ENCODE measurements at places on chromosomes 6 and 20. TPM values are rescaled to one million over a fixed set of nuclear protein-coding genes. Genes with fewer than 3 reads are reported as not detected.

Gene TINAG
- total RNA-seq: not detected

Gene BLOC1S5
- total RNA-seq: 12.0 TPM

Gene SS18L1
- 28.1 TPM for total RNA-seq

Gene POM121L2
- not detected for total RNA-seq

Gene FLRT3
- total RNA-seq: 1.5 TPM

Gene OOEP
- total RNA-seq: not detected

Gene FAM110A
- 26.4 TPM for total RNA-seq

GRCh38 chr20:38135651-38136420 lies 29.2 kb downstream of the TGM2 start:
- peaks cover 25% of the 10 kb centered on the region for H3K4me1 ChIP-seq
- H3K36me3 ChIP-seq: no peaks in the 10 kb centered on the region
- H3K4me3 ChIP-seq: no peak overlapping the region
- DNase-seq: no peak
- H3K27ac ChIP-seq: no peak overlapping the region

DNA sequence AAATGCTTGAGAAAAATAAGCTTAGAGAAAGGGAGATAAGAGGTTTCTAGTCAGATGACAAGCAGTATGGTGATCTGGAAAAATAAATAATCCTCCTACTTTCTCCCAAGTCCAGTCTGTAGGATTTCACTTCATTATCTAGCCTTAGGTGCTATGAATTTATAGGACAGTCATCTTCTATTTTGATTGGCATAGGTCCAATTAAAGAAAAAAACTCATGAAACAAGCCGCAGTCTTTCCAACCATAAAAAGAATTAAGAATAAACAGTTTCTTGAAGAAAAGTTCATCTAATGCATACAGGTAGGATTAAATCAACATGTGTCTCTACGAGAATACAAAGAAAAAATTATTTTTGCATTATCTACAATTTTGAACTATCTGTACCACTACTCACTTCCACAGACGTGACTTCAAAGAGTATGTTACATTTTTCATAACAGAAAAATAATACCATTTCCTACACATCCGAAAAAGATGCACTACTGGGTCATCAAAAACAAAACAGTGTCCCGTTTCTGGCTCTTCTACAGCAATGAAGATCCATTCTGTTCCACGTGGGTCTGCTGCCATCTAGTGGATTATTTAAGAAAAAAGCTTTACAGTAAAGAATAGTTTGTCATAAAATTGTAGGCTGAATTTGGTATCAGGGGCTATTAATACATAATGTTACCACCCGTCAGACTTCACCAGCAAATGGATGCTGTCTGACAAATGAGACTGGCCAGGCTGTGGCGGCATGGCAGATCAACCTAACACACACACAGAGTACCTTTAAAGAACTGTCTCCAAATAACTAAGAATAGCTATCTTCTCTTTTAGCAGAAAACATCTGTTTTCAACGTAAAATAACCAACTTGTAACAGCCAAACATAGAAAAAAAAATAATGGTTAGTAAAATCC lies 28.9 kb downstream of the STX7 start:
- no peaks in the 10 kb centered on the region for H3K4me1 ChIP-seq
- no peaks in the 10 kb centered on the region for H3K36me3 ChIP-seq
- peak; percentile 47 for DNase-seq
- H3K4me3 ChIP-seq: no peak overlapping the region

DNA sequence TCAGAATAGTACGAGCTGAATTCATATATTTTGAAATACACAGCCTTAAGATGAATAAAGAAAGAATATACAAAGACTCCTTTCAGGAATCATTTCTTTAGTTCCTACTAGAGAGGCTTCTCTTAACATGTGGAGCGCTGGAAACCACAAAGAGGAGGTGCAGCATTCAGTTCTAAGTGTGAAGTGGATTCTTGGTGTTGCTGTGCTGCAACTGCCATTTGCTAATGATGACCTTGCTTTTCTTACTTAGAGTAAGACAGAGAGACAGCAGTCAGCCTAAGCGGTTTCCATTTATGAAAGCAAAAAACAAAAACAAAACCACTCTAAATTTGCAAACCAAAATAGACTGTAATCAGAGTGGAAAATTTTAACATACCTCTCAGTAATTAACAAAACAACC lies 629.0 kb downstream of the EPHA7 start:
- no peaks in the 10 kb centered on the region for H3K4me1 ChIP-seq
- no peak overlapping the region for H3K4me3 ChIP-seq
- no peak for DNase-seq
- H3K36me3 ChIP-seq: no peaks in the 10 kb centered on the region
- no peak overlapping the region for H3K27ac ChIP-seq
- no peaks in the 10 kb centered on the region for H3K27me3 ChIP-seq

GRCh38 chr6:41658636-41659035 lies 20.4 kb downstream of the MDFI start:
- H3K4me3 ChIP-seq: no peak overlapping the region
- no peak for DNase-seq
- no peaks in the 10 kb centered on the region for H3K4me1 ChIP-seq
- peaks cover 7% of the 10 kb centered on the region for H3K27me3 ChIP-seq

DNA sequence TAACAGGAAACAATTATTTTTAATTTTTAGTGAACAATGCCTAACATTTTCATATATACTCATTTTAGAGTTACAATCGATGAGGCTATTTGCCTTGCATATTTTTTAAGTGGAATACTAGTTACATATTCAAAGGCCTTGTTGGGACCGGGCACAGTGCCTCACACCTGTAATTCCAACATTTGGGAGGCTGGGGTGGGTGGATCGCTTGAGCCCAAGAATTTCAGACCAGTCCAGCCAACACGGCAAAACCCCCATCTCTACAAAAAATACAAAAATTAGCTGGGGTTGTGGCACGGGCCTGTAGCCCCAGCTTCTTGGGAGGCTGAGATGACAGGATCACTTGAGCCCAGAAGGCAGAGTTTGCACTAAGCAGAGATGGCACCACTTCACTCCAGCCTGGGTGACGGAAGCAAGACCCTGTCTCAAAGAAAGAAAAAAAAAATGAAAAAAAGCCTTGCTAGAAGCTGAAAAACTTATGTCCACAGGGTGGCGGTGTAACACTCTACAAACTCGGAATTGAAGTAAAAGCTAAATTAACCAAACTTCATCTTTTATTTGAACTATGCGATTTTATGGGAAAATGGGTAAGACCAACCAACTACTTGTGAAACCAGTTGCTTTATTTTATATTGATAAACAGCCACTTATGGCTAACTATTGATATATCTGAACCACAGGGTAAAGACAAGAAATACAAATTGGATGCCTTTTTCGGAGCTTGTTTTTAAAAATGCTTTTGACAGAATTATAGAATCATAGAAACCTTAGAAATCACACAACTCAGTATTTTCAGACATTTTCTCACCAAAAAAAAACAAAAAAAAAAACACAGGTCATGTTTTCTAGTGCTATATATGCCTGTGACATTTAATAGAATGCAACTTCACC lies 24.1 kb upstream of the ROS1 start:
- H3K4me3 ChIP-seq: peak overlapping the region; percentile 49
- no peak overlapping the region for H3K27ac ChIP-seq
- no peaks in the 10 kb centered on the region for H3K36me3 ChIP-seq
- H3K27me3 ChIP-seq: peaks cover 25% of the 10 kb centered on the region

- H3K27ac ChIP-seq: no peak overlapping the region
- peaks cover 4% of the 10 kb centered on the region for H3K4me1 ChIP-seq
- peak; percentile 10 for DNase-seq
- no peak overlapping the region for H3K4me3 ChIP-seq
- H3K27me3 ChIP-seq: no peaks in the 10 kb centered on the region
These were observed 6.8 kb downstream of the SASH1 start for GRCh38 chr6:148349466-148349865.

GRCh38 chr6:16825784-16826183 lies 64.5 kb upstream of the ATXN1 start:
- no peaks in the 10 kb centered on the region for H3K4me1 ChIP-seq
- H3K4me3 ChIP-seq: no peak overlapping the region
- H3K27me3 ChIP-seq: no peaks in the 10 kb centered on the region
- no peak for DNase-seq
- H3K36me3 ChIP-seq: no peaks in the 10 kb centered on the region
- H3K27ac ChIP-seq: no peak overlapping the region

- DNase-seq: no peak
- H3K36me3 ChIP-seq: no peaks in the 10 kb centered on the region
- H3K27me3 ChIP-seq: no peaks in the 10 kb centered on the region
- no peak overlapping the region for H3K4me3 ChIP-seq
These were observed 62.4 kb upstream of the RREB1 start for GRCh38 chr6:7045331-7045730.

- no peaks in the 10 kb centered on the region for H3K27me3 ChIP-seq
- H3K4me1 ChIP-seq: peaks cover 2% of the 10 kb centered on the region
- no peak for DNase-seq
- no peak overlapping the region for H3K4me3 ChIP-seq
- no peak overlapping the region for H3K27ac ChIP-seq
These were observed 17.7 kb downstream of the DHX35 start for GRCh38 chr20:38979842-38980241.

GRCh38 chr6:17097982-17098381 lies 3.9 kb upstream of the STMND1 start:
- peaks cover 2% of the 10 kb centered on the region for H3K4me1 ChIP-seq
- no peaks in the 10 kb centered on the region for H3K27me3 ChIP-seq

DNA sequence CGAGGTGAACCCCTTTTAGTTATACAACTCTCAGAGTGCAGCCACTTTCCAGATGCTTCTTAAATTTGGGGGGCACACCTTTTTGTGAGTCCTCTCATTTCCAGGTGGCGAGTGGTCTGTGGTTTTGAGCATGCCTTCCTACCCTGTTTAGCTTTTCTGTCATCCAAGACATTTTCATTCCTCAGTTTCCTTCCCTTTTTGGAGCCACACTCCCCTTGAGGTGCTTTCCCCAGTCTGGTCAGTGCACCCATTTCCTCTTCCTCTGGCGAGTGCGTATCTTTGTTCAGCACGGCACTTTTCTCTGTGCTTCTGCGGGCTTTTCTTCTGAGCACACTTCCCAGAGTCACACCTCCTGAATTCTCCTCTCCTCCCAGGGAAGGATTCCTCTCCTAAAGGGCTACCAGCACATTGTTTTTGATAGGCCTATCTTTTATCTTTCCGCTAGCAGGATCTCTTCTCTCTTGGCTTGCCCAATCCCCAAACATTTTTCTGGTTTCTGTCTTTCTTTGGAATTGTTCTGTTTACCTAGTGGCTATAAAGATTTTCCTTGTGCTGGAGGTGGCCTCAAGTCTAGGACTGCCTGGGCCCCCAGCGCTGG lies 1.4 kb downstream of the PHF20 start:
- peaks cover 39% of the 10 kb centered on the region for H3K4me1 ChIP-seq
- no peaks in the 10 kb centered on the region for H3K27me3 ChIP-seq
- no peak overlapping the region for H3K27ac ChIP-seq
- H3K4me3 ChIP-seq: peak overlapping the region; percentile 91

- H3K27me3 ChIP-seq: no peaks in the 10 kb centered on the region
- H3K4me3 ChIP-seq: no peak overlapping the region
- no peaks in the 10 kb centered on the region for H3K4me1 ChIP-seq
These were observed 112.2 kb downstream of the SESN1 start for GRCh38 chr6:108982154-108983113.

GRCh38 chr6:9439621-9440330 lies 975.1 kb downstream of the TFAP2A start:
- DNase-seq: no peak
- no peaks in the 10 kb centered on the region for H3K27me3 ChIP-seq
- H3K4me3 ChIP-seq: no peak overlapping the region
- H3K4me1 ChIP-seq: no peaks in the 10 kb centered on the region
- no peaks in the 10 kb centered on the region for H3K36me3 ChIP-seq

- no peak overlapping the region for H3K27ac ChIP-seq
- no peak overlapping the region for H3K4me3 ChIP-seq
- no peaks in the 10 kb centered on the region for H3K27me3 ChIP-seq
- no peak for DNase-seq
These were observed 31.4 kb upstream of the HAO1 start for GRCh38 chr20:7971536-7972280.

DNA sequence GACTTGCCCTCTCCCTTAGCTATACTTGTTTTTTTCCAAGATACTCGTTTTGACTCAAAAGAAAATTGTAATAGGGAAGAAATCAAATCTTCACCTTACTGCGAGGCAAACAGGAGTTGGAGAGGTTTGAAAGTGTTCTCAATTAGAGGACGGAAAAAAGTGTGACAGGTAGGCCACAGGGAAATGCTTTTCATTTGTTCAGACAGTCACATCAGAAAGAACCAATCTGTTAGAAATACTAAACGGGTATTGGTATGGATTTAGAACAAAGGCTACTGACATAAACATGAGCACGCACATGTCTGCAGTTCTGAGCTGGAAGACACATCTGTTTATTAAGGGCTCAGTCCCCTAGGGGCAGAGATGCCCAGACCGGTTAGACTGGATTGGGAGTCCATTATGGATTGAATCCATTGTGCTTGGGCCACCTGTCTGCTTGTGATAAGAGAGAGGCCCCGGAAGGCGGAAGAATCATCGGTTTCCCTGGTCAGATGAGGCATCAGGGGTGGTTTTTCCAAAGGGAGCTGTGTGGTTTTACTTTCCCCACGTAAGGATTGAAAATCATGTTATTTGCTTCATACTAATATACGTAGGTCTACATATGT lies 220.9 kb upstream of the MYLIP start:
- H3K4me1 ChIP-seq: no peaks in the 10 kb centered on the region
- no peaks in the 10 kb centered on the region for H3K36me3 ChIP-seq
- no peak for DNase-seq
- H3K27ac ChIP-seq: no peak overlapping the region
- H3K27me3 ChIP-seq: no peaks in the 10 kb centered on the region
